Nasal cavity respiratory epithelium epithelial cell of viscerocranial mucosa (primary cell): ENCODE measurements at places on chromosomes 2 and 18. TPM values are rescaled to one million over a fixed set of nuclear protein-coding genes. Genes with fewer than 3 reads are reported as not detected.

Gene MOGAT1
- not detected in 2 replicates for total RNA-seq

Gene ERMN
- total RNA-seq = not detected in 2 replicates

Gene KCNJ13
- total RNA-seq = not detected in 2 replicates

Gene ARHGEF33
- under 0.01 and 0.21 TPM in 2 replicates for total RNA-seq

Gene CXCR2
- under 0.01 and 0.28 TPM in 2 replicates for total RNA-seq

Gene WDR35
- 6.5 and 11.5 TPM in 2 replicates for total RNA-seq

Gene XPO1
- 290 TPM in 2 replicates for total RNA-seq

Gene MC4R
- not detected in 2 replicates for total RNA-seq

Gene PRKRA
- total RNA-seq = 61.2 and 63.9 TPM in 2 replicates

Gene TMEM178A
- total RNA-seq = 0.28 and 0.34 TPM in 2 replicates

Gene RNF144A
- 0.68 and 1.1 TPM in 2 replicates for total RNA-seq

Gene MROH2A
- total RNA-seq = not detected in 2 replicates

Gene CCBE1
- 0.28 and 2.1 TPM in 2 replicates for total RNA-seq

Gene CWC22
- total RNA-seq = 29.3 and 29.4 TPM in 2 replicates

Gene FAP
- 1.7 and 14.2 TPM in 2 replicates for total RNA-seq

Gene CERKL
- total RNA-seq = 0.36 TPM in 1 of 2 replicates, not detected in the other

Gene SLC40A1
- total RNA-seq = 1.4 and 5.0 TPM in 2 replicates

Gene NPAS2
- 17.8 and 28.8 TPM in 2 replicates for total RNA-seq

Gene GTF2A1L
- total RNA-seq = 0.07 TPM in 1 of 2 replicates, not detected in the other

Gene LRP1B
- under 0.01 and 0.28 TPM in 2 replicates for total RNA-seq

Gene ABCG8
- not detected in 2 replicates for total RNA-seq

Gene UGT1A8
- total RNA-seq = under 0.01 and 0.14 TPM in 2 replicates

Gene SLC4A3
- 1.7 and 6.9 TPM in 2 replicates for total RNA-seq

Gene PLEK
- total RNA-seq = not detected in 2 replicates

Gene SPP2
- not detected in 2 replicates for total RNA-seq

Gene PLGLB1
- 0.34 and 1.4 TPM in 2 replicates for total RNA-seq

Gene FSHR
- total RNA-seq = not detected in 2 replicates

Gene FZD7
- 2.1 and 4.1 TPM in 2 replicates for total RNA-seq

Gene TUBA3E
- not detected in 2 replicates for total RNA-seq

Gene GREB1
- 0.28 and 0.34 TPM in 2 replicates for total RNA-seq

Gene RAMP1
- 0.34 and 3.9 TPM in 2 replicates for total RNA-seq

Gene TRIB2
- 4.4 and 33.7 TPM in 2 replicates for total RNA-seq

Gene RFTN2
- total RNA-seq = 0.14 TPM in 1 of 2 replicates, not detected in the other

Gene RAD51AP2
- 0.34 and 0.57 TPM in 2 replicates for total RNA-seq

Gene DCAF17
- 31.1 and 34.7 TPM in 2 replicates for total RNA-seq

Gene CAPN13
- 4.2 TPM in 1 of 2 replicates, not detected in the other for total RNA-seq

Gene RNF125
- total RNA-seq = 1.7 and 2.3 TPM in 2 replicates

Gene LONRF2
- under 0.01 TPM in 1 of 2 replicates, not detected in the other for total RNA-seq

Gene VWC2L
- 0.07 TPM in 1 of 2 replicates, not detected in the other for total RNA-seq

Gene IFIH1
- total RNA-seq = 6.8 and 27.3 TPM in 2 replicates

Gene MIB1
- 74.5 and 94.5 TPM in 2 replicates for total RNA-seq

Gene RNF181
- 119 and 222 TPM in 2 replicates for total RNA-seq

Gene ANKRD53
- 0.07 TPM in 1 of 2 replicates, not detected in the other for total RNA-seq

Gene YWHAQ
- total RNA-seq = 197 and 290 TPM in 2 replicates

Gene NMUR1
- not detected in 2 replicates for total RNA-seq

Gene KRTCAP3
- 13.3 and 13.9 TPM in 2 replicates for total RNA-seq

Gene COL4A3
- 0.07 TPM in 1 of 2 replicates, not detected in the other for total RNA-seq

Gene RIT2
- not detected in 2 replicates for total RNA-seq

Gene INHA
- total RNA-seq = under 0.01 and 0.36 TPM in 2 replicates

Gene GAL3ST2
- 0.36 TPM in 1 of 2 replicates, not detected in the other for total RNA-seq

Gene DSC1
- total RNA-seq = 0.36 and 0.68 TPM in 2 replicates

Gene PSMA8
- total RNA-seq = not detected in 2 replicates

Gene RBKS
- total RNA-seq = 0.71 and 1.7 TPM in 2 replicates

Gene ZNF532
- total RNA-seq = 46.1 and 59.9 TPM in 2 replicates

Gene TUBB8B
- total RNA-seq = under 0.01 and 0.43 TPM in 2 replicates

Gene SIX3
- total RNA-seq = 0.68 and 4.1 TPM in 2 replicates

Gene PLCL1
- under 0.01 TPM in 2 replicates for total RNA-seq

Gene IFT172
- 5.1 and 11.4 TPM in 2 replicates for total RNA-seq
